ELF-1 (cell line): ENCODE measurements at places on chromosomes 13 and 19.

- no peak for DNase-seq
Measured at GRCh38 chr19:2631213-2631821, 71.2 kb downstream of the GNG7 start.

GRCh38 chr13:108711386-108711785, 82.0 kb downstream of the MYO16 start:
- DNase-seq, result no peak

DNA sequence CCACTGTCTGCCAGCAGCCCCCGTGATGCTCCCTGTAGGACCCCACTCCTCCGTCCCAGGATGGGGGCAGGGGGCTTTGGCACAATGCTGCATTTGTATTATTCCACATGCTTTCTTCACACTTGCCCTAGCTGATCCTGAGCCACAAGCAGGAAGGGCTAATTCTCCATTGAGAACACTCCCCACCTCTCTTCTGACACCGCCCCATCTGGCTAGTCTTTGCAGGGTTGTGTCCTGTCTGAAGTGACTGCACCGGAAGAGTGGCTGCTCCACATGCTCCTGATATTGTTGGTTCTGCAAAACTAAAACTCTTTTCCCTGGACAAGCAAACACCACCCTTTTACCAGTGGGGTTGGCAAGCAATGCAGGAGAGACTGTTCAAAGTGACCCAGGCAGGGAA, 18.0 kb downstream of the ZNF574 start:
- DNase-seq, result no peak

DNA sequence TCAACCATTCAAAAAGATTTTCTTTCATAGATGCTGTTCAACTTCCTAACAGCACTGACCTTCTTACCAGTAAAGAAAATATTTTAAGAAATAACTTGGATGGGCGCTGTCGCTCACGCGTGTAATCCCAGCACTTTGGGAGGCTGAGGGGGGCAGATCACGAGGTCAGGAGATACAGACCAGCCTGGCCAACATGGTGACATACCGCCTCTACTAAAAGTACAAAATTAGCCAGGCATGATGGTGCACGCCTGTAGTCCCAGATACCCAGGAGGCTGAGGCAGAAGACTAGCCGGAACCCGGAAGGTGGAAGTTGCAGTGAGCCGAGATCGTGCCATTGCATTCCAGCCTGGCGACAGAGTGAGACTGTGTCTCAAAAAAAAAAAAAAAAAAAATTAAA, 865.7 kb upstream of the SLC10A2 start:
- DNase-seq, result no peak

DNA sequence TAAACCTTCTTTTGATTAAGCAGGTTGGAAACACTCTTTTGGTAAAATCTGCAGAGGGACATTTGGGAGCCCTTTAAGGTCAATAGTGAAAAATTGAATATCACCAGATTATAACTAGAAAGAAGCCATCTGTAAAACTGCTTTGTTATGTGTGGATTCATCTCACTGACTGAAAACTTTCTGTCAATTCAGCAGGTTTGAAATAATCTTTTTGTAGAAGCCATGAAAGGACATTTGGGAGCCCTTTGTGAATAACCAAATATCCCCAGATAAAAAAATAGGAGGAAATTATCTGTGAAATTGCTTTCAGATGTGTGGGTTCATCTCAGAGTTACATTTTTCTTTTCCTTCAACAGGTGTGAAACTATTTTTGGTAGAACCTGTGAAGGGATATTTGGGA, 1690.7 kb downstream of the UQCRFS1 start:
- no peak for DNase-seq

GRCh38 chr19:47275791-47276461, 1.2 kb downstream of the INAFM1 start:
- DNase-seq, result peak; percentile 16

DNA sequence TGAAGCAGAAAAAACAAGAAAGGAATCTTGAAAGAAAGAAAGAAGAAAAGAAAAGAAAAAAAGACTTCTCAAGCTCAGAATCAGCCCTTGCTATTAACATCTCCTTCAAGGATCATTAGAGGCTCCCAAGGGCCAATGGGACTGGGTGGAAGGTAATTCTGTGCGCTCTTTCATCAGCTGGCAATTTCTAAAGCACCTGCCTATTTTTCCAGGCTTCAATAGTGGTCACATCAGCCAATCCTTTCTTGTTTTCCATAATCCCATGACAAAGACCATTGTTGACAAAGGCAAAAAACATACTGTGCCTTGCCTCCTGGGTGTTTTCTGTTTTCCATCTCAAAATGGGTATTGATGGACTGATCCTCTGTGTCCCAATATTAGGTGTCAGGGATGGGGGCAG, 88.2 kb upstream of the TSC22D1 start:
- DNase-seq, result no peak

DNA sequence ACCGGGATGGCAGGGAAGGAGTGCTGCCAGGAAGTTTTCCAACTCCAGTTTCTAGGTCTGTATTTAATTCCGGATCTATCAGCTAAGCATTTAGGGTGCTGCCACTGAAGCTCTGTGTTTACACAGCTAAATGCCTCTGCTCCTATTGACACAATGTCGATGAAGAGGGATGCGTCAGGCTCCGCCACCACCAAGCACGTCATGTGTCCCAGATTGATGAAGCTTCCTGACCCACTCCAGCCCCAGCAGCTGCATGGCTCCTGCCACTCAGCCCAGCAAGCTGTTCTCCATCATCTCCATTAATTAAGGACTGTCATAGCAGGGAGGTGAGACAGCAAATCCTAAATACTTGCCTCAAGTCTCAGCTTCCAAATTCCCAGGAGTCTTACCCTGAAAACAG, 435.2 kb upstream of the ZNF507 start:
- no peak for DNase-seq

- DNase-seq, result no peak
Measured at GRCh38 chr19:483332-484072, 12.8 kb upstream of the MADCAM1 start.

GRCh38 chr13:49669735-49670309, 21.5 kb downstream of the EBPL start:
- peak; percentile 59 for DNase-seq
